ENCODE measurements at places on chromosomes 6 and 20.
A peak's percentile ranks its signal among the peaks of the same experiment; 100 is the strongest.

DNA sequence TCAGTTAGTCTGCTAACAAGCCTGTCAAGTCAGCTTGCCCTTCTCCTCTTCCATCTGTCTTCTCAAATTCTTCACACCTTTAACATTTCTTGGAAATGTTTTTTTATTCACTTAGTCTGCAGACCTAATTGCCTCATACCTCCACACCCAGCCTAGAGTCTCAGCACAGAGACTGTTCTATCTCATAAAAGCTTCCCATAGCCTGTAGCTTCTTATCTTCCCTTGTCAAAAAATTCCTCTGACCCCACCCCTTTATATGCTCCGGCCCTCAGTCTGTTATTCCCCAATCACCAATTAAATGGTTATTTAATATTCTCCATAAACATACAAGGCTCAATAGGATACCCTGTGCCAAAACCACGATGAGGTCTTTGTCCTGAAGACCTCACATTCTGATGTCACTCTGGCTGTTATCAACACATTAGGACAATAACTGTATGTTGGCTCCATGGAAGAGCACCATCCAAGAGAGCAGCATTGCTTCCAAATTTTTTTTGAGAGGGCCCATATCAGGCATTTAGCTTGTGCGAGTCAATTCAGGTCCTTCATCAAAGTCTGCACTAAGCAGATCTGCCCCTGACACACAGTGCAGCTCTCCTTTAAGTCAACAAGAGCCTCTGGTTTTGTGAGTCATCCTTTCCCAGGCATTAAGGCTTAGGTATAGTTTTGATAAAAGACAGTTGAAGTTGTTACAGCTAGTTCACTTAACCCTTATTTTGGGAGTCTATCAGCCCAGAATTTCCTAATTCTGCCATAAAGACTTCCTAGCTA is 83.2 kb upstream of the TBX18 start:
- DNase-seq, result no peak

DNA sequence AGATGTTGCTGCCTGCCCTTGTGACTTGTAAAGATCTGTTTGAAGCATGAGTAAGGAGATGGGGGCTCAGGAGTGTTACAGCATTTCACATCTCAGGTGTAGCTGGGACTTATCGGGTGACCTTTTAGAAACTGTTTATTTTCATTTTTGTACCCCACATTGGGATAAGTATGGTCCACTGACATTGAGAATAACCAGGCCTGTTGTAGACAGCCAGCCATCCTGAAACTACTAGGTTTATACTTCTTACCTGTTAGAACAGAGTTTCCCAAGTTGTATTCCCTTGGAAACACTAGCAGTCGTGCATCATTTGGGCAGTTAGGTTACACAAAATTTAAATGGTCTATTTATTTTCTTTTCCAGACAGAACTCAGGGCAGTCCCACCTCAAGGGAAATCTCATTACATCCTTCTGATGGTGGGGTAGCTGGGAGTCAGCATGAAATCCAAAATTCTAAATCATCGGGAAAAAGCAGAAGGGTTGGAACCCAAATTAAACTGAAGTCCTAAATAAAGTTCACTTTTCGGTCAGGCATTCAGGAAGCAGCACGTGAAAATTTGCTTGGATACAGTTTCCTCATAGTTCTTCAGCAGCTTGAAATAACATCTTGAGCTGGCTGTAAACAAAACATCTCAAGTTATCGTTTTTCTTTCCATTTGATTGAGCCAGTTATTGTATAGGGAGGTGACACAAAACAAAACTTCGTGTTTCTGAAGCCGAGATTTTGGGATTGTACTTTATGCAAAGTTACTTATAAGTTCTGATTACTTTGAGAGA is 30.5 kb downstream of the FOXO3 start:
- no peak for DNase-seq

DNA sequence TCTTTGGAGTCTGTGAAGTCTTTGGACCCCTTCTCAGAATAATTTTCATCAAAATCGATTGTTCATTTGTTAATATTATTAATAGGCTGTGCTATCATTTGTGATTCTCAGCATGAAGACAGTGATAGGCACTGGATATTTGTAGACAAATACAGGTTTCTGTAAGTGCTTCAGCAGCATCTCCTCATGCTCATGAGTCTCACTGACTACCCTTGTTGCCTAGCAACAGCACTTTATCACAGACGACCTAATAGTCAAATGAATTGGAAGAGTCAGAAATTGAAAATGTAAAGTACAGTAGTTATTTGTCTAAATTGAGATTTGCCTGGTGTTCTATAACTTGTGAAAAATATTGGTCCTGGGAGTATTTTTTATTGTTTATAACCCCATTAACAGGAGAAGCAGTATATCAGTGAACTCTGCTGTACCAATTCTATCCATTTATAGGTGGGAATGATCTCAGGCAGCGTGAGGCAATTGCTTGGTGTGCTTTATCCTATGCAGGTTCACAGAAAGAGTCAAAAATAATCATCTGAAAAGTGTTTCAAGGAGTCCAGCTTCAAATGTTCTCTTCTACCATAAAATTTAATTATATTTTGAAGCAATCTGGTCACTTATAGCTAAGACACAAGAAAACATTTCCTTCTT is 684.6 kb downstream of the RFPL4B start:
- DNase-seq, result no peak

DNA sequence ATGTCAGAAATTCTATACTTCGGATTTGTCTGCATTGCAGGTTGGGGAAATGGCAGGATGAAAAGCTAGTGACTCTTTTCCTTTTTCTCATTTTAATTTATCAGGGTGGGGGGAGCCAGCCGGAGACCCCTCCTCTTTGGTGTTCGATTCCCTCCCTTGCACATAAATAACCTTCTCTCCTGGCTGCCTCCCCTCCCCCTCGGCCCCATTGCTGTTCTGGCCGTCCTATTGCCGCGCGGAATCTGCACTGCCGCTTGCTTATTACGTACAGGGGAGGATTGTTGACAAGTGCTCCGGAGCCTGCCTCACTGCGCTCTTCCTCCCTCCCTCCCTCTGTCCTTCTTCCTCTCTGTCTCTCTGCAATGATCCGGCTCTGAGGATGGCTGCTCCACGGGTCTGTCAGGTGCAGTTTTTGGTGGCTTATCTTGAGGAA is 154.7 kb downstream of the JARID2 start:
- DNase-seq, result peak; percentile 71

GRCh38 chr6:136038531-136038930 is 187.0 kb downstream of the PDE7B start:
- no peak for DNase-seq

DNA sequence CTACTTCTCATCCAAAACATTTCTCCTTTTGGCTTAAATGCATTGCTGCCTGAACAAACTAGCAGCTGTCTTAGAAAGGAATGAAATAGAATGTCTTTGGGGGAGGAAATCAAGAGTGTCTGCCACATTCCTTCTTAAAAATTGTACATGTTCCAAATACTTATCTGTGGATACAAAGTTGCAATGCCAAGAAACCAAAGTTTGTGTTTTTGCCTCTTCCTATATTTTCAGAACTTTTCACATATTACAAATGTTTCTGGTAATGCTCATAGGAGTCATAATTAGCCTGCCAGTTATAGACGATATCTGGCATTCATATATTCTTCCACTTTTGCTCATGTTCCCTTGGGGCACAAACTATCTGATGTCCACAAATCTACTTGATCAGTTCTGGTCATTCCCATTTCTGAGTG is 165.5 kb upstream of the BMP5 start:
- no peak for DNase-seq

- DNase-seq, result no peak
Measured at GRCh38 chr6:1200081-1200408, 111.9 kb upstream of the FOXQ1 start.

DNA sequence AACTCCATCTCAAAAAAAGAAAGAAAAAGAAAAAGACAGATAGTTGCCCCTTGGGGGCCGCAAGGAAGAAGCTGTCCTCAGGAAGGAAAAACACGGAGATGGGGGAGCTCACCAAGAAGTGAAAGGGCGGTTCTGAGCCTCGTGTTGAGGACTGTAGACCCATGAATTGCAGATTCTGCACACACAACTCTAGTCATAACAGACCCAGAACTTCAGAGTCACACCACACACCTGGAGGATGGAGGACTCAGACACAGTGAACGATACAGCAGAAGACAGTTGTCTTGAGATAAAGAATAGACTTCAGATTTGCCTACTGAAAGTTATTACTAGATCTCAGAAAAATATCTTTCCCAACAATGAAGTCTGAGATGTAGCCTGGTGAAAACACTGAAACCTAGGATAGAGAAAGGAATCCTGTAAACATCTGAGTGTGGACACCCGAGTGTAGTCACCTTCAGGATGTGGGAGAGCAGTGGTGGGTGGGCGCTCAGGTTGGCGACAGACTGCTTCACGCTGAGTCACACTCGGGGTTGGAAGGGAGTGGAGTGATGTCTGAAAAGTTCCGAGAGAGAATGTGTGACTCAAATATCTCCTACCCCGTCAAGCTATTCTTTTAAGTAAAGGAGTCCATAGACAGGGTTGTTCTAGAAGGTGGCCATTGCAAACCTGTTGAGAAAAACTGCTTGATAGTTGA is 88.1 kb downstream of the MAP3K4 start:
- DNase-seq, result no peak

GRCh38 chr6:83474309-83474708 is 38.0 kb upstream of the PRSS35 start:
- DNase-seq, result peak; percentile 16

GRCh38 chr6:84508334-84508733 is 256.1 kb downstream of the TBX18 start:
- DNase-seq, result no peak

DNA sequence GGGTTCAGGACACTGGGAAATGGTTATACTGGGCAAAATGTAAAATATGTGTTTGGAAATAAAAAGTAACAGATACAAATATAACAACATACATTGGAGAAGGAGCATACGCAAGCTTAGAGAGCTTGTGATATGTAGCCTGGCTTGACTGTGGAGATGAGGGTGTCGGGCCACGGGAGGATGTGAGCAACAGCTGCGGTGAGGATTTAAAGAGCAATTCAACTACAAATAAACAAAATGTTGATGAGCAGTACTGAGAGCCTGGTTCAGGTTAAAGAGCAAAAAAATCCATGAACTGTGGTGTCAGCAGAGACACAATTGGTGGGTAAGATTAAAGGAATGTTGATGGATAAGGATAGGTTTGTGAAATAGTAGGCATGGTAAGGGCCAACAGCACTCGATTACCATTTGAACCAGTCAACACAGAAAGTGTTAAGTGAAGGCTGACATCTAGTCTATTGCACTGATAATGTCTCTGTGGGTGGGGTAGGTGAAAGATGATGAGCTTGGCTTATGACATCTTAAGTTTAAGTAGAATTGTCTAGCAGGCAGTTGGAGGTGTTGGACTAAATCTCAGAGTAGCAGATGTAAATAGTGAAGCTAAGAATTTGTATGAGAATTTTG is 723.2 kb downstream of the EPM2A start:
- DNase-seq, result no peak

DNA sequence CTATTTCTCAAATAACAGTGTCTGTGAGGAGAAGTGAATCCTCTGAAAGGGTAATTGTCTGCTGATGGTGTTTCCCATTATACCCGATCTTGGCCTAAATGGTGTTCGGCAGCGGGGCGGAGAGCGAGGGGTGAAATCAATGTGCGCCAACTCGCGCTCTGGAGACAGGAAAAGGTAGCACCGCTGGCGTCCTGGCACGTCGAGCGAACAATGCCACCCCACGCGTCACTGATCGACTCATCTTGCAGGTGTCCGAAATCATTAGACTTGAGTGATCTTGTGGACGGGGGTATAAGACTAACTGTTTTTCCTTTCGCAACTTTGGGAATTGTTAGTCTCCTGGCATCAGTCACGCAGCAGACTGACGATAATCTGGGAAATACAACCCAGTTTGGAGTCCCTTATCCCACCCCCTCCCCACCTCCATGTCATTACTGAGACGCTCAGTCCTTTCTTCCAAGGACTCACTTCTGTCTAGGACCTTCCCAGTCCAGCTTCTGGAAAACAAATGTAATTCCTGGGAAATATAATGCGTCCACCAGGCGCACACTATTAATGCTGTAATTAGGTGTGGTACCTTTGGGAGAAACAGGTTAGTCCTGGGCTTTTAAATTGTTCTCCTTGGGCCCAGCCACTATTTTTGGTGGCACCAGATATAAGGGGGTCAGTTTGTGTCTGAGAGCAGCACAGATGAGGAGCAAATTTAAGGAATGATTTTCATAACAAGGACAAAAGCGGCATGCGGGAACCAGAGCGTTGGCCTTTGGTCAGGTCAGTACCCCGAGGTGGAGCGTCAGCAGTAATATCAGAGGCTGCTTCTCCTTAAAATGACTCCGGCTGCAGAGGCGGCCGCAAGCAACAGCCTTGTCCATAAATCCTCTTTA is 2.3 kb downstream of the LINC00237 start:
- DNase-seq, result no peak

DNA sequence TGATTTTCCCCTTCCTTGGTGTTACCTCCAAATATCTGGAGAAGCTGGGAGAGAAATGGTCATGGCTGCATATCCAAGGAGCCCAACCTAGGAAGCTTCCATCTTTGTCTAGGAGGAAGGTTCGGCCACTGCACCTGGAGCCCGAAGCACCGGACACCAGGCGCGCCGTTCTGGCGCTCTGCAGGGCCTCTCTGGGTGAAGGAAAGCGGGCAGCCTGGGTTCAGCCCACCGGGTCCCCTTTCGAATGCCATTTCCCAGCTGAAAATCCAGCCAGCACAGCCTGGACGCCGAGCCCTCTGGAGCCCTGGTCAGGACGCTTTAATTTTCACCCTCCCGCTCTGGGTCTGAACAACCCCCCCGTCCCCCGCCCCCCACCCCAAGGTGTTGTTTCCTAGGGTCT is 1.2 kb downstream of the LINC00237 start:
- DNase-seq, result no peak

Measured in SHP77 treated with DMSO at 0.1 percent for 48 hours (cell line).